ENCODE measurements at places on chromosomes 7 and 10. TPM values are rescaled to one million over a fixed set of nuclear protein-coding genes. Genes with fewer than 3 reads are reported as not detected.

Gene TASOR2
- 147 TPM for total RNA-seq

Gene ANXA8L1
- not detected for total RNA-seq

Gene SLC29A4
- 0.90 TPM for total RNA-seq

Gene ZNF804B
- total RNA-seq = not detected

Gene SPDYE2B
- total RNA-seq = 0.16 TPM

Gene AGR2
- not detected for total RNA-seq

Gene LARP4B
- 38.7 TPM for total RNA-seq

Gene CREB5
- 0.25 TPM for total RNA-seq

Gene SH2B2
- total RNA-seq = 4.9 TPM

Gene VIM
- total RNA-seq = 12,680 TPM

Gene PRKCQ
- 0.08 TPM for total RNA-seq

Gene ITPRID1
- not detected for total RNA-seq

Gene VSTM2A
- total RNA-seq = not detected

Gene FAM20C
- total RNA-seq = 18.2 TPM

Gene DDC
- total RNA-seq = not detected

Gene TAS2R39
- total RNA-seq = not detected

Gene ADAP1
- total RNA-seq = 0.57 TPM

Gene FOXI2
- total RNA-seq = not detected

Gene CHAT
- not detected for total RNA-seq

Gene KIF20B
- 25.8 TPM for total RNA-seq
